Stimulated activated naive CD4-positive, alpha-beta T cell treated with Interleukin-2 at 50 U/mL for 16 hours (primary cell): ENCODE measurements at places on chromosomes 2 and 18.

- no peak for DNase-seq
Observed at GRCh38 chr18:47585136-47585535, 333.7 kb upstream of the SKOR2 start.

DNA sequence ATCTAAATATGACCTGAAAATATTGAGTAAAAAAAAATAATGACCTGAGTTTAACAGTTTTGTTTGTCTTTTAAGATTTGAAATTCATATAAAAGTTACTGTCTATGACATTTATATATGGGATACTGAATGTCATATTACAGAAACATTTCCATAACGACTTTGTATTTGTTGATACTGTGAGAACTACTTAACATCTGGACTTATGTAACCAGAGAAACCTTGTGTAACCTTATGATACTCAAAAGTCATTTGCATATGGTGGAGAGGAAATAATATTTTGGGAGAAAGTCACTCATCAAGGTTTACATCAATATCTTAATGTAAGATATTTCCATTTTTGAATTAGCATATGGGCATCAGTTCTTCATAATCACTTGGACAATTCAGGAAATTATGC lies 12.6 kb downstream of the MFSD6 start:
- DNase-seq: no peak

DNA sequence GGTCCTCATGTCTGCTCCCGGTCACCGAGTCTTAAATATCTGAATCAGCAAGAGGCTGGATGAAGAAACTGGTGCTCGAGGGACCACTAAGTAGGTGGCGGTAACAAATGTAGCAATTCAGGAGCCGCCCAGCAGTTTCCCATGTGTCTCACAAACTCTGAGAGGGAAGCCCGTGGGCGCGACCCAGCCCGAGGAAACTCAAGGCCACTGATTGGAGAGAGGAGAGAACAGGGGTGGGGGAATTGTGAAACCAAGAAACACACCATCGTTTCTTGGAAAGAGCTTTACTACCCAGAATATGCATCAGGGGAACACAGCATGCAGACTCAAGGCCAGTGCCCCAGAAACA lies 10.8 kb downstream of the MLPH start:
- DNase-seq: no peak

GRCh38 chr2:28649481-28650265 lies 102.0 kb upstream of the PPP1CB start:
- peak; percentile 47 for DNase-seq

GRCh38 chr2:128786741-128787478 lies 468.2 kb upstream of the HS6ST1 start:
- DNase-seq: no peak

GRCh38 chr2:156199588-156199987 lies 132.9 kb downstream of the NR4A2 start:
- no peak for DNase-seq

GRCh38 chr2:53896864-53897263 lies 37.1 kb upstream of the GPR75 start:
- no peak for DNase-seq

GRCh38 chr2:25566694-25567093 lies 106.7 kb downstream of the DTNB start:
- no peak for DNase-seq

DNA sequence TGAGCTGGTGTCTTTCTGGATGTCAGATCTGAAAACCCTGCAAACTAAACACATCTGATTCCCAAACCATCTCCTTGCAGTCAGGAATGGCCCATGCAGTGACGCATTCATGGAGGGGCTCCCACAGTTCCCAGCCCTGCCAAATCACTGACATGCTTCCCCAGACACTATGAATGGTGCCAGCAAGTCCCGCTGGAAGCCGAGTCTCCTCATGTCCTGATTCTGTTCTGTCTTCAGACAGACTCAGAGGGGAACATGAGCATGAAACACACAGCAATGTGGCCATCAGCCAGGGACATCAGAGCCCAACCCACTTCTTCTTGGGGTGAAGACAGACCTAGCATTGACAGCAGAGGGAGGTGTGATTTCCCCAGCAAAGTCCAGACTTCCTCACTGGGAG lies 83.7 kb downstream of the TTC32 start:
- DNase-seq: no peak

DNA sequence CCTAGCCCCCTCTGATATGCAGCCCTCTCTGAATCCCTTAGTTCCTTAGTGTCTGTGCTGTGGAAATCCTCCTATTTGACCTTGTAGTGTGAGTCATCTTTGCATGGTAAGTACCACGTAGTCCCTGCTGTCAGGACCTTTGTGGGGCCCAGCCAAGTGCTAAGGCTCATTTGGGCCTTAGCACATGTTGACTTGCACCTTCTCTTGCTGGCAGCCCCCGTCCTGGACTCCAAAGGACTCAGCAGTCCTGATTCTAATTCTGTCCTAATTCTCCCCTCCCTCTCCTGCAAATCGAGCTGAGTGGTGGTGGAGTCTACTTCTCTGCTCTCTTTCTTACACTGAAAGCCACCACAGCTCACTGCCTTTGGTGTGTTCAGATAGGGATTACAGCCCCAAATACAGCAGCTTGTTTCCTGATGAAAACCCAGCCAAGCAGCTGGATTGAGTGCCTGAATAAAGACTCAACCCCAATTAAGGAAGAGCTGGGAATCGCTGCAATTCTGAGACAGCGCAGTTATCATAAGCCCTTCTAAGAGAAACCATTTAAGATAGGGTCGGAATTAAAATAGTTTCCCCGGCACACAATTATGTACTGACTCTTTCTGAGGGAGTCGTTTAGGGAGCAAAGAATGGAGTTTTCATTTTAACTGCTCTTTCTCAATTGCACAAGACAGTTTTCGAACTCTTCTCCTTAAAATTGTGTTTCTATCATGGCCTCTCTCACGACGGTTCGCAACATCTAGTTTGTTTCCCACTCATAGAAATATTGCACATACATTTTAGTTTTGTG lies 215.6 kb upstream of the TNP1 start:
- DNase-seq: no peak

DNA sequence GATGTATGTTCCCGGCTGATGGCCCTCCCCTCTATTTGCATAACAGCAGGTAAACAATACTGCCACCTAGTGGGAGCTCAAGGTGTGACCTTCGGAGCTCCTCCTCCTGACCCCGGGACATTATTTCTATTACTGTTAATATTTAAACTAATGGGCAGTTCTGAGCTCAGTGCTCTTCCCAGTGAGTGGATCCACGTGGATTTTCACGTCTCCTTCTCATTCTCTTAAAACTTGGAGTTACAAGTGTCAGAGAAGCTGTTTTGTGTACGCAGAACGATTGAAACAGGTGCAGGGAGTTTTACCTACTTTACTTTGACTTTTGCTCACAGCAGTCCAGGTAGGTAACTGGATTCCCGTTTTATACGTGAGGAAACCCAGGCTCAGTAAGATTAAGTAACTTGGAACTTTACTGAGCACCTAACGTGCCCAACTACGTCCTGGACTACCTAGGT lies 127.3 kb downstream of the PRKCE start:
- DNase-seq: peak; percentile 39

DNA sequence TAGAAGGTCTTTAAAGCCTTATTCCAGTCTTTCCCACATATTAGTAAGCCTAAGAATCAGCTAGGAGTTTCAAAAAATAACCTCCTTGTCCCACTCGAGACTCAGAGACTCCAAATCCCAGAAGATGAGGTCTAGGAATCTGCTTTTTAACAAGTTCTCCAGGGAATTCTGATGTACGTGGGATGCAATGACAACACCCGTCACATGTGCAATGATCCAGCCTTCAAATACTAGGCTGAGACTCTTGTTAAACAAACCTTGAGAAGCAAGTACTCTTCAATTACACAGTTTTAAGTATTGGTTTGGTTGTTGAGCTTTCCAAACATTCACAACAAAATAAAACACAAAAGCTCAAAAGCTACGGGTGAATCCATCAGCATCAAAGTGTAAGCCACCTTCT lies 53.9 kb downstream of the EPG5 start:
- DNase-seq: no peak

GRCh38 chr2:67650291-67651133 lies 253.4 kb downstream of the ETAA1 start:
- DNase-seq: no peak

DNA sequence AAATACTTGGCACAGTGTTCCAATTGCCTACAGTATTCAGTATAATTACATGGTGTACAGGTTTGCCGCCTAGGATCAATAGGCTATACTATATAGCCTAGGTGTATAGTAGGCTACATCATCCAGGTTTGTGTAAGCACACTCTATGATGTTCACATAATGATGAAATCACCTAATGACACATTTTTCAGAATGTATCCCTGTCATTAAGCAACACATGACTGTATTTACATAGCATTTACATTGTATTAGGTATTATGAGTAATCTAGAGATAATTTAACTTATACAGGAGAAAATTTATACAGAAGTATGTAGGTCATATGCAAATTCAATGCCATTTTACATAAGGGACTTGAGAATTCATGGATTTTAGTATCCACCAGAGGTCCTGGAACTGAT lies 35.4 kb downstream of the SCN7A start:
- no peak for DNase-seq

DNA sequence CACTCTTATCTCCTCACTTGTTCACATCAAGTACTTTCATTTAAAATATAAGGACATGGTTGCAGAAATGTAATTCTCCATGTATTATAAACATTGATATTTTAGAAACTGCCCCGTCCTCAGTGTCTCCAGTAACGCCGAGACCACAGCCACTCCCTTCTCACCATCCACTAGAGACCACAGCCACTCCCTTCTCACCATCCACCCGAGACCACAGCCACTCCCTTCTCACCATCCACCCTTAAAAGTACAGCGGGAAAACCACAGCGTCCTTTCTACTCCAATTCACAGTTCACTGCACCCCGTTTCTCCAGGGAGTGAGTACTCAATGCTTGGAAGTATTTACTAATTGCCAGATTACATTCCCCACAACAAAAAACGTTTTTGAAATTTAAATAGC lies 1452.2 kb upstream of the ACVR2A start:
- no peak for DNase-seq

- no peak for DNase-seq
Observed at GRCh38 chr2:159140070-159140769, 146.3 kb downstream of the WDSUB1 start.

DNA sequence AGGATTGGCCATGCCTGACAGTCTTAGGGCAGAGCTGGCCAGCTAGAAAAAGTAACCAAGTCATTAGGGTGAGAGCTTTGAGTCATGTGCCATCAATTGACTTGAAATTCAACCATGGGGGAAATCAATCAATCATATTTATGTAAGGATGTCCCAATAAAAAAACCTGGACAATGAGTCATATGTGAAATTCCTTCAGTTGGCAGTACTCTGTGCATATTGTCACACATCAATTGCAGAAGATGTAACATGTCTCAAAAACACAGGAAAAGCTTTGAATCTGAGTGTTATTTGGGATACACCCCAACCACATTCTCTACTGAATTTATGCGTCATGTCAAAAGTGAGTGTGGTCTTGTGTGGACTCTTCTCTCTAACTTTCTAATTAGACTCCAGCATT lies 1004.1 kb upstream of the NRXN1 start:
- no peak for DNase-seq

DNA sequence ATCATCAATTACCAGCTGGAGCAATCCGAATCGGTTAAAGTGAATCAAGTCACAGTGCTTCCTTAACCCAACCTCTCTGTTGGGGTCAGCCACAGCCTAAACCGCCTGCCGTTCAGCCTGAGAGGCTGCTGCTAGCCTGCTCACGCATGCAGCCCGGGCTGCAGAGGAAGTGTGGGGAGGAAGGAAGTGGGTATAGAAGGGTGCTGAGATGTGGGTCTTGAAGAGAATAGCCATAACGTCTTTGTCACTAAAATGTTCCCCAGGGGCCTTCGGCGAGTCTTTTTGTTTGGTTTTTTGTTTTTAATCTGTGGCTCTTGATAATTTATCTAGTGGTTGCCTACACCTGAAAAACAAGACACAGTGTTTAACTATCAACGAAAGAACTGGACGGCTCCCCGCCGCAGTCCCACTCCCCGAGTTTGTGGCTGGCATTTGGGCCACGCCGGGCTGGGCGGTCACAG lies 496 bp upstream of the ITGA4 start:
- DNase-seq: peak; percentile 50

- DNase-seq: no peak
Observed at GRCh38 chr2:69589973-69590652, 53.4 kb downstream of the AAK1 start.

DNA sequence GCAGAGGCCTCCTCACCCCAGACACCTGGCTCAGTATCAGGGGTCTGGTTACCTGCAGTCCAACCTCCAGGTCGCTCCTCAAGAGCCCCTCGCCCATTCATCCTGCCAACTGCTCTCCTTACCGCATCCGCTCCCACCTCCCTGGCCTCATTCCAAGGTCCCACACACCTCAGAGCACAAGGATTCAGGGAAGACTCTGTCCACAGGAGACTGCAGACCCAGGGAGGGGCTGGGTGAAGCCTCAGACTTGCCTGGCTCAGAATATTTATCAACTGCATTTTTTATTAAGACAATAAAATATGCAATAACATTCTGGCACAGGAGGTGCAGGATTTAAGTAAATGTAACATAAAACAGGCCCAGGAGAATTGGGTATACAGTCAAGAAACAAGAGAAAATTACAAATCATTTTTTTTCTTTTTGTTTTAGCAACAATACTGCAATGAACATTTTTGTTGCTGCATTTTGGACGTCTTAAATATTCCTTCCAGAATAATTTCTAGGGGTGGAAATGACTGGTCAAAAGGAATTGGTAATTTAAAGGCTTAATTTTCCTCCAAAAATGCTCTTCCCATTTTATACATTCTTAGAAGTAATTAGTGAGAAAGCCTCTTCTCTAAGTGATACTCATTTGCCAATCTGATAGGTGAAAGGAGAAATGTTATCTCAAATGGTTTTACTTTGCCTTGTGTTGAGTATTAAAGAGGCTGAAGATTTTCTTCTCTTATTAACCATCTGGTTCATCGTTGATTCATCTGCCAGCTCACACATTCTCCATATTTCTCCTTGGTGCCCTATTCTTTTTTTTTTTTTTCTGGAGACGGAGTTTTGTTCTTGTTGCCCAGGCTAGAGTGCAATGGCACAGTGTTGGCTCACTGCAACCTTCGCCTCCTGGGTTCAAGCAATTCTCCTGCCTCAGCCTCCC lies 42.5 kb downstream of the TEX44 start:
- DNase-seq: no peak

DNA sequence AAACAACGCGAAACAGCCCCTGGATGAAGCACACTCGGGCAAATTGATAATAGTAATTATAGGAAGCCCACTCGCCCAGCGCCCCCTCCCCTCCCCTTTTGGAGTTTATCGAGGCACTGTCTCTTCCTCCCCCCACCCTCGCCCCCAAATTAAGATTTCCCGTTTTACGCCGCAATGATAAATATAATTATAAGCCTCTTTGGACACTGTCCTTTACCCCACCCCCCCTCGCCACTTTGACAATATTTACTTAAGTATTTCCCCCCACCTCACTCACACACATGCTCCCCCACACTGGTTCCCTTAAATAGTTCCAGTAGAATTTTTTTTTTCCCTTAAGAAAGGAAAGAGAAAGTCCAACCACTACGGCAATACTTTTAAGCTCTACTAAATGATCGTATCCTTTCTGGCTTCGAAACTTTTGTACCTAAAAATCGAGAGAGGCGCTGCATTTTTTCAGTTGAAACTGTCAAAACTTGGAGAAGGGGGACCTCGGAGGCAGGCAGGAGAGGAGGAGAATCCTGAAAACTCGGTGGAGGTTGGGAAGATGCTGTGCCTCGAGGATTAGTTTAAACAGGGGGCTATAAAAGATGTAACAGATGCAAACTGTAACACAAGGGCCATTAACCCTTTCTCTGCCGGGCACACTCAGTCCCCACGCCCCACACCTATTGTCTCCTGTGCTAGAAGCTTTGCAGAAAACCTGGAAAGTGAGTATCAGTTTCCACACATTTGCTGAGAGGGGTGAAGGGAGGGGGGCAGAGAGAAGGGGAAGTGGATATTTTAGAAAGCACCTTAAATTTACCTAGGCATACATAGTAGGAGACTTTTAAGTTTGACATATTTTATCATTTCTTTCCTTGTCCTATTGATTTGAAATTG lies 1.8 kb downstream of the ZEB2 start:
- DNase-seq: no peak
